Stimulated activated naive CD8-positive, alpha-beta T cell treated with anti-CD3 and anti-CD28 coated beads, Interleukin-15, amount 100 ng/mL, for 72 hours (primary cell): ENCODE measurements at places on chromosomes 4 and X.

GRCh38 chr4:74005528-74005927 lies 7.1 kb upstream of the CXCL5 start:
- no peak for DNase-seq

- no peak for DNase-seq
Measured at GRCh38 chr4:165308166-165308565, 19.3 kb upstream of the MSMO1 start.

DNA sequence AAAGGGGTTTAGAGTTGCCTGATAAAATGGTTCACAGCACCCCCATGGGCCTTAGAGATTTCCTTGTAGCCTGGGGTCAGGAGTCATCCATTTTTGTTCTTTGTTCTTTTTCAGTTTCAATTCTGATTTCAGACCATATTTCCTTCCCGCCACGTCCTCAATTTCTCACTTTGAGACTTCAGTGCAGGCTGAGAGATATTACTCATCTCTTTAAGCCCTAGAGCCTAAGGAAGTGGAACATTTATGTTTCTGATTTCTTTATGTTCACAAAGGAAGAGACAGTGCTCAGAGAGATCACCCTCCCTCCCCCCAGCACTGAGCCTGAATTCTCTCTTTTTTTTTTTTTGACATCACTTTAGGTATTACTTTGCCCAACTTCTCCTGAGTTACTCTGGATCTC lies 56.3 kb downstream of the MSN start:
- DNase-seq: peak; percentile 51

DNA sequence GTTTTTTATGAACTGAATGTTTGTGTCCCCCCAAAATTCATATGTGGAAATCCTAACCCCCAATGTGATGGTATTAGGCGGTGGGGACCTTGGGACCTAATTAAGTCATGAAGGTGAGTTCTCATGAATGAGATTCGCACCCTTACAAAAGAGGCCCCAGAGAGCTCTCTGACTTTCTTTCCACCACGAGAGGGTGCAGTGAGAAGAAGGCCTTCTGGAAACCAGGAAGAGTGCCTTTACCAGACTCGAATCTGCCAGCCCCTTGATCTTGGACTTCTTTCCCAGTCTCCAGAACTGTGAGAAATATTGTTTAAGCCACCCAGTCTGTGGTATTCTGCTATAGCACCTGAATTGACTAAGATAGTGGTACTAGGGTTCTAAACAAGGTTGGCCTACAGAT lies 40.8 kb downstream of the STK26 start:
- no peak for DNase-seq

DNA sequence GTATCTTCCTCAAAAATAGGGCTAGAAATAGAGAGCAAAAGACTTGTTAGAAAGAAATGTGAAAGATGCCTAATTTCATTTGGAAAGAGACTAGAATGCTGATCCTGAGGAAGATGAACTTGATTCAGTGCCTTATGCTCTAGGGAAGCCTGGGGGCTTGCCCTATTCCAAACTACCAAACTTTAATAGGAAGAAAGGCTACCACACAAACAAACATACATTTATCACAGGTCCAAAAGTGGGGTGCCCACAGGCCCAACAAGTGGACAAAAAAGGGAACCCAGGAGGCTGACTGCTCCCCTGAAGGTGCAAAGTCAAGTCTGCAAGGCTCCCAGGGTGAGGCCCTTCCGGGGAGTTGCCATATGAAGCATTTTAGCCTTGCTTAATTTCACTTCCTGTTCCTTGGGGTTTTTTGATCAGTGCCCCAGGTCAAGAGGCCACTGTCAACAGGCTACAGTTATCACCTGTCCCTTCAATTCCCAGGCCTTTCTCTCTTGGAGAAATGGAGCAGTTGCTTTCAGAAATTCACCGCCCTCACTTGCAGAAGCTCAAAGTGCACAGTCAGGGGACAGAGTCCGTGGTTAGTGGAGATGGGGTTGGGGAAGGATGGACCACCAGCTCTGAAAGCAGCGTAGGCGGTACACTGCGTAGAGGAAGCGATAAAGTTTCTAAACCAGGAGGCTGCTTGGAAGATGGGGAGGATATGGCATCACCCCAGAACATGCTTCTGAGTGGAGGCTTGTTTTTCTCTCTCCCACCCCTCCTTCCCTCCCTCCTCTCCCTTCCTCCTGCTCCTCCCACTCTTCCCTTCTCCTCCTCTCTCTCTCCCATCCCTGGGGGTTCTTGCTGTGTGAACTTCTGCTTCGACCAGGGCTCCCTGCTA lies 36.4 kb downstream of the TMEM154 start:
- peak; percentile 14 for DNase-seq

- no peak for DNase-seq
Measured at GRCh38 chr4:182825003-182825402, 92.2 kb downstream of the DCTD start.

- no peak for DNase-seq
Measured at GRCh38 chr4:125750828-125751466, 436.2 kb downstream of the FAT4 start.

DNA sequence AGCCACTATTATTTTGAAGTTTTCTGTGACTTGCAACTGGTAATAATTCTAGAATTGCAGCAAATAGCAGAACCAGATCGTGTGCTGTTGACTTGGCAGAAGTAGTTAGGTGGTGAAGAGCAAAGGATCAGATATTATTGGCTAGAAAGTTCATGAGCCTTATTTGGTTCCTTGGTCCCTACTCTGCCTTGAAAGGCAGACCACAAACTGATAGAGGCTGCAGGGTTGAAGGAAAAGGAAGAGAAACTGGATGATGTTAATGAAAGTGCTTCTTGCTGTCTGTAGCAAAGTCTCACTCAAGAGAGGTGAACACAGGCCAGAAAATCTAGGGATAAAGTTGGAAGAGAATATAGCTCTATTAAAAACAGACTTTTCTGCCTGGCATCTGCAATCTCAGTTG lies 41.2 kb upstream of the RNF150 start:
- no peak for DNase-seq

- DNase-seq: no peak
Measured at GRCh38 chrX:96929036-96929435, 45.3 kb downstream of the RPA4 start.

- DNase-seq: no peak
Measured at GRCh38 chr4:118911238-118911703, 22.6 kb downstream of the SYNPO2 start.

DNA sequence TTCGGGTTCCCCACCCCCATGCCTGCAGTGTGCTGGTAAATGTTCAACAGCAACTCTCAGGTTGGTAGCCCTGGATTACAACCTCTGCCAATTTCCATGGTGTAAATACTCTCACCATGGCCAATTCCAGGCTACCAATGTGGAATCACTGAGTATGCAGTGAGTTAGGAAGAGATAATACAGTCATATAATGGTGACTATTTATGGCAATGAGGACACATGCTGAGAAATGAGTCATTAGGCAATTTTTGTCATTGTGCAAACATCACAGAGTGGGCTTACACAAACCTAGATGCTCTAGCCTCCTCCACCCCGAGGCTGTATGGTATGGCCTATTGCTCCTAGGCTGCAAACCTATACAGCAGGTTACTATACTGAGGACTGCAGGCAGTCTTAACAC lies 4.6 kb upstream of the CLDN24 start:
- DNase-seq: no peak

DNA sequence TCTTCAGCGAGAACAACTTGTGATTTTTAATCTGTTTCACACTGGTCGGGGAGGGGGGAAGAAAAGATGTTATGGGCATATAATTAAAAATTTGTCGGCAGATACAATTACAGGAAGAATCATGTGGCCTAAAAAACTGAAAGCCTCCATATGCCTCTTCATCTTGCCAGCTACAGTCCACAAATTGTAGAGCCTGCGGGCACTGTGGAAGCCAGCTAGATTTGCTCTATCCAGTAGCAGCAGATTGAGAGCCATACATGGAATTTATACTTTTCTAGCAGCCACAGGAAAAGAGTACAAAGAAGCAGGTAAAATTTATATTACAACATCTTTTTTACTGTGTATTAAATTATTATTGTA lies 147.3 kb downstream of the TBL1X start:
- DNase-seq: no peak

DNA sequence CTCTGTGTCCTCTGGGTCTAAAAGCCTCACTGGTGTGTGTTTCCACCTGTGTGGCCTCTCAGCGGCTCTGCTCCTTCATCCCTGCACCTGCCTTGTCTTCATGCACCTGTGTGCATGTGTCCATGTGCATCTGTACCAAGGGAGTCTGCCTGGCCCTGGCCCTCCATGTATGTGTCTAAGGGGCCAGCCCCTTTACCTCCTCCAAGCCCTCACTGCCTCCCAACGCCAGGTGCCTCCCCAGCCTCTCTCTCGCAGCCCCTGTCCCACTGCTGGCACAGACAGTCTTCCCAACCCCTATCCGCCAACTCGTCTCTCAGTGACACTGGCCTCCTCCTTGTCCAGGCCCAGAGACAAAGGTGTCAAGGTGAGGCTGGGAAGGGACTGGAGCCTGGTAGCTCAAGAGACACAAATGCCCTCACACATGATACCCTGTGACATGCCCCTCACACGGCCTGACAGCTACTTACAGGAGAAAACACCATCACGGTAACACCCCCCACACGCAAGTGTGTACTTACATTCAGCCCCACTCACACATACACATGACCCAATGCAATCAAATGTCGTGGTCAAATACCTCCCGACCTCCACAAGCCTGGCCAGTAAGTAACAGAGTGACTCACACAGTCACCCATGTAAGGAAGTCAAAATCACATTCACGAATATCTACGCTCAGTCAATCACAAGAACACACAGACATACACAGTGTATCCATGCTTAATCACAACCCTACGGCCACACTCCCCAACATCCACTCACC lies 11.4 kb downstream of the L1CAM start:
- DNase-seq: no peak

DNA sequence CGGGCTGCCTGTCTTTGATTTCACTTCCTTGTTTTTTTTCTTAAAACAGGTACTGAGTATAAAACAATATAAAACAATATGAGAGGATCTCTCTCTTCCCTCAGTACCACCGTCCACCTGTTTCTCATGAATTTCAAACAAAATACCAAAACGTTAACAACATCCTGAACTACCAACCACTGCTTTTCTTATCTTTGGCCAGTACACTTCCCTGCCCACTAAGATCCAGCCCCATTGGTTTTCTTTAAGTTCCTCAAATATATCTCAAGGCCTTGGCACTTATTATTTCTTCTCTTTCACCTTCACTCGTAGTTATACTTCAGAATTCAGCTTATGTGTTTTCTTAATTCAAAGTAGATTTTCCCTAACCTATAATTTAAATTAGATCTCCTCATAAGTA lies 370.2 kb upstream of the GRIA3 start:
- no peak for DNase-seq

DNA sequence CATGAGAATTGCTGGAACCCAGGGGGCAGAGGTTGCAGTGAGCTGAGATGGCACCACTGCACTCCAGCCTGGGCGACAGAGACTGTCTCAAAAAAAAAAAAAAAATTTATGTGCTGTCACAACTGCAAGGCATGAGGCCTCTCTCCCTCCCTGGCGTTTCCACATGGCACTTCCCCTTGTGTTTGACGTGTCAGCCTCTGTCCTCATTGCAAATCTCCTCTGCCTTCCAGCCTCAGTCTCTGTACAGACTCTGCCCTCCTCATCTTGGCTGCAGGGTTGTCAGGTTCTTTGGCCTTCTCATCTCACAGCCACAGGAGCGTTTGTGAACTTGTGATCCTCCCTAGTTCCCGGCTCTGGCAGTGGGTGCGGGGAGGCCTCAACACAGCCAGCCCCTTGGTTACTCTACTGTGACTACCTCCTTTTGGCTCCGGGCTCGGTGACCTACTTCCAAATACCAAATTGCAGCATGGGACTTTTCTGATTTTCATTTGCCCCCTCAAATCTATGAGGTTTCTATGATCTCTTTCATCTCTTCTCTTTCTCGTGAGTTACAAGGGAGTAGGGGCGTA lies 250.0 kb downstream of the CBR4 start:
- no peak for DNase-seq

GRCh38 chrX:21800344-21800770 lies 39.1 kb upstream of the MBTPS2 start:
- no peak for DNase-seq

DNA sequence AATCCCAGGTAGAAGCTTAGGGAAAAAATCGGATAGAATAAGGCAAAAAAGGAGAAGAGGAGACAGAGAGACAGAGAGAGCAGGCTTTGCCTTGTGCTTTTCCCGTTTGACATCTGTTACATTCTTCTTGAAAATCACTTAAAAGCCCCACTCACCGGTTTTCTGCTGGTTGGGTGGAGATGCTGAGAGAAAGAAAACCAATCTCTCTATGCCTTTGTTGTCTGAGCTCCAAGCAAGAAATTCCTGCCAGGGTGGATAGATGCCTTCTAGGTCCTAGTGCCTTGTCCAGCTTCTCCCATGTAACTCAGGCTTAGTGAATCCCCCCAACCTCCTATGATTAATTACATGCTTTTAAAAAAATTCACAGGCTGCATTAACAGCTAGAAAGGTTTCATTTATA lies at the start of gene DCX:
Gene DCX, minus strand, starts transcription at position 210 of the 400 bp plus-strand sequence. CDS start 1,794 bp downstream, outside the sequence.
- no peak for DNase-seq

DNA sequence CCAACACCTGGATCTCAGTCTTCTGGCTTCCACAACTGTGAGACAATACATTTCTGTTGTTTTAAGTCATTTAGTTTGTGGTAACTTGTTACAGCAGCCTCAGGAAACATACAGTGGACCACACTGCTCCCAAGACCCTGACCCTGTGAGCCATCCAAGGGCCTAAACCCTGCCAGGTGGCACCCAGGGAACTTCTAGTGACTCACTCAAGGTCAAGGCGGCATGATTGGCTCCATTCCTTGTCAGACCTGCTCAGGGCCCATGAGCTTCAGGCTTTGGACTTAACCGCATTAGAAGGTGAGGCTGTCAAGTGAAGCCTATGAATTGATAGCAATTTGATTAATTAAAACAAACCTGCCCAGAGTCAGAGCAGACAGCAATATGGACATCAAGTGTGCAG lies 165.7 kb upstream of the MAMLD1 start:
- DNase-seq: no peak

DNA sequence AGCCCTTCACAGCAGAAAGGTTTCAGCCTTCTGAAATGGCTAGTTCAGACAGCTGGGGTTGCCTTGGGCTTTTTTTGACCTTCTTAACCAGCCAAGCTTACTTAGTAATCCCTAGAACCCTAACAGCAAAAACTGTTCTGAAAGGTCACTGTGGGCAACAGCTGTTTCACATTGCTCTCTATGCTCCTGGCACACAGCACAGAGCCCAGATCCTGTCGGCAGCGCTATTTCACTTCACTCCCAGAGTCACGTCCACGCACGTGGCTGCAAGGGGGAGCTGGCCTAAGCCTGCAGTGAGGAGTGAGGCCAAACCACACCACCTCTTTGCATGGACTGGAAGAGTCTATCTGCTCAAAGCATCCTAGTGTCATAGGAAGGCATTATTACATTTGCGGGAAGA lies 32.0 kb upstream of the STS start:
- DNase-seq: no peak

GRCh38 chr4:119781044-119781443 lies 152.4 kb upstream of the PDE5A start:
- no peak for DNase-seq

DNA sequence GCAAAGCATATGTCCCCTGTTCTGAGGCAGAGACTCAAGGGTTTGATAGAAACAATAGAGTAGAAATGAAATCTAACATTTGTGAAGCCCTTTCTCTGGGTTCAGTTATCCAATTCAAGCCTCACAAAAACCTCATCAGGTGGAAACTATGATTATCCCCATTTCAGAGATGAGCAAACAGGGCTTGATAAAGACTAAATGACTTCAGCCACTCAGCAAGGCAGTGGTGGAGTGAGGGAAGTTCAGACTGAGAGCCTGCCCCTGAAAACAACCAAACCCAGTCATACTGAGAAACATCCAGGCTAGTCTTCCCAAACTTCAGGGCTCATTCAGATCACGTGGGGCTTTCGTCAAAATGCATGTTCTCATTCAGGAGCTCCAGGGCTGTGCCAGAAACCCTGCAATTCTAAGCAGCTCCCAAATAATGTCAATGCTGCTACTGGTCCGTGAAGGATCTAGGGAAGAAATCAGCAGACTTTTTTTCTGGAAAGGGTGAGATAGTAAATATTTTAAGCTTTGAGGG lies 109.6 kb upstream of the KIT start:
- no peak for DNase-seq
